Esophagus squamous epithelium (tissue), 5 donors: ENCODE measurements at places on chromosomes 5 and 9. TPM values are rescaled to one million over a fixed set of nuclear protein-coding genes. Genes with fewer than 3 reads are reported as not detected.

CDH12 gene
- not detected for total RNA-seq

CYLC2 gene
- total RNA-seq: not detected

SLC28A3 gene
- 2.3 TPM for total RNA-seq

- no peak overlapping the region for H3K4me3 ChIP-seq
- H3K27ac ChIP-seq: no peak overlapping the region
- H3K27me3 ChIP-seq: no peaks in the 10 kb centered on the region
- H3K4me1 ChIP-seq: no peaks in the 10 kb centered on the region
- no peak for DNase-seq
These were observed 903.8 kb downstream of the EFNA5 start for GRCh38 chr5:106766916-106767315.

DNA sequence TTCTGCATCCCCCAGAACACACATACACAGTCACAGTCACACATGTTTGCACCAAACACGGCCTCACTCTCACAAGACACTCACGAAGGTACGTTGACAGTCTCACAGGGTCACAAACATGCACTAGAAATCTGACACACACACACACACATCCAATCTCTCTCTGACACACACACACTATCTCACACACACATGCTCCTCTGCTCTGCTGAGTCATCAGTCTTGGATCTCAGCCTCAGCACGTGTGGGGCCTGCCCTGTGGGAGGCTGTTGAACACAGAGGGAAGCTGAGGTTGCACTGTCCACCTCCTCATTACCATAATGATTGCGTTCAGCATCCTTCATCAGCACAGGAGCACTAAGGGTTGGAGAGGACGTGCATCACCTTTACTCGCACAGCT is 188.8 kb downstream of the MTRR start:
- H3K27ac ChIP-seq: no peak overlapping the region
- DNase-seq: no peak
- H3K27me3 ChIP-seq: no peaks in the 10 kb centered on the region
- no peak overlapping the region for H3K4me3 ChIP-seq
- no peaks in the 10 kb centered on the region for H3K36me3 ChIP-seq

DNA sequence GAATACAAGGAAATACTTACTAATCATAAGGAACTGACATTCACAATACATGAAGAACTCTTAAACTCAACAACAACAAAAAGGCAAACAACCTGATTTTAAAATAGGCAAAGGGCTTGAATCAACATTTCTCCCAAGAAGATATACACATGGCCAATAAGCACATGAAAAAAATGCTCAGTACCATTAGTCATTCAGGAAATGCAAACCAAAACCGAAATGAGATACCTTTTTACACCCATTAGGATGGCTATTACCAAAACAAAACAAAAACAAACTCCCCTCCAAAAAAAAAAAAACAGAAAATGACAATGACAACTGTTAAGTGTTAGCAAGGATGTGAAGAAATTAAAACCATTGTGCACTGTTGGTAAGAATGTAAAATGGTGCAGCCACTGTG is 104.1 kb upstream of the ZNF462 start:
- DNase-seq: no peak
- no peaks in the 10 kb centered on the region for H3K4me1 ChIP-seq
- no peaks in the 10 kb centered on the region for H3K36me3 ChIP-seq
- no peak overlapping the region for H3K27ac ChIP-seq
- no peaks in the 10 kb centered on the region for H3K27me3 ChIP-seq

- DNase-seq: no peak
- H3K27ac ChIP-seq: no peak overlapping the region
- peaks cover 18% of the 10 kb centered on the region for H3K27me3 ChIP-seq
- H3K4me1 ChIP-seq: no peaks in the 10 kb centered on the region
- no peaks in the 10 kb centered on the region for H3K36me3 ChIP-seq
These were observed 468.8 kb upstream of the DMAC1 start for GRCh38 chr9:8268216-8268878.

- no peak overlapping the region for H3K4me3 ChIP-seq
- no peaks in the 10 kb centered on the region for H3K4me1 ChIP-seq
- no peaks in the 10 kb centered on the region for H3K27me3 ChIP-seq
- no peak overlapping the region for H3K27ac ChIP-seq
These were observed 15.5 kb upstream of the LOX start for GRCh38 chr5:122093415-122094180.

- no peaks in the 10 kb centered on the region for H3K27me3 ChIP-seq
- H3K36me3 ChIP-seq: no peaks in the 10 kb centered on the region
These were observed 206.4 kb downstream of the C9orf50 start for GRCh38 chr9:129414377-129414992.

GRCh38 chr5:145068721-145069120 is 766.4 kb downstream of the PRELID2 start:
- H3K27me3 ChIP-seq: no peaks in the 10 kb centered on the region
- H3K36me3 ChIP-seq: no peaks in the 10 kb centered on the region
- no peak overlapping the region for H3K27ac ChIP-seq
- no peak overlapping the region for H3K4me3 ChIP-seq
- no peak for DNase-seq

GRCh38 chr9:133058071-133058470 is 3.7 kb upstream of the CEL start:
- peak overlapping the region; percentile 85 for H3K27ac ChIP-seq
- no peak for DNase-seq
- peaks cover 56% of the 10 kb centered on the region for H3K36me3 ChIP-seq
- H3K27me3 ChIP-seq: no peaks in the 10 kb centered on the region
- no peak overlapping the region for H3K4me3 ChIP-seq

GFRA3 gene
- not detected for total RNA-seq

TMEM232 gene
- 3.1 TPM for total RNA-seq

- H3K36me3 ChIP-seq: no peaks in the 10 kb centered on the region
- peaks cover 18% of the 10 kb centered on the region for H3K4me1 ChIP-seq
- DNase-seq: no peak
- H3K27me3 ChIP-seq: no peaks in the 10 kb centered on the region
- H3K4me3 ChIP-seq: peak overlapping the region; percentile 11
These were observed 103.6 kb upstream of the CHD1 start for GRCh38 chr5:99032234-99033013.

DNA sequence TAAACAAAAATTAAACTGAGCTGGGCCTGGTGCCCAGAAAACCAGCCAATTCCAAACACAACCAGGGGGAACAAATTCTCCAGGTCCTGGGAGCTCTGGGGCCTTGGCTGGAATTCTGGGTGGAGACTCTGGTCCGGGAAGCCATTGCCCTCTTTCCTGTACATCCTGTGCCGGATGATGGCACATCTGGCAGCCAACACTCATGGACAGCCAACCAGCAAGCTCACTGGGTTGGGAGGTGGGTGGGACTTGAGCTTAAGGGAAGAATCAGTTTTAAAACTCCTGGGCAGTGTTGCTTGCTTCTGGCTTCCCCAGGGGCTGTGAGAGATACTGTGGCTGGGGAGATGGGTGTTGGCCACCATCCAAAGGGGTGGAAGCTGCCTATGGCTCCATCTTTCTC is 56.1 kb downstream of the PCDH1 start:
- no peaks in the 10 kb centered on the region for H3K4me1 ChIP-seq
- no peaks in the 10 kb centered on the region for H3K27me3 ChIP-seq
- H3K4me3 ChIP-seq: no peak overlapping the region
- peak overlapping the region; percentile 27 for H3K27ac ChIP-seq

DNA sequence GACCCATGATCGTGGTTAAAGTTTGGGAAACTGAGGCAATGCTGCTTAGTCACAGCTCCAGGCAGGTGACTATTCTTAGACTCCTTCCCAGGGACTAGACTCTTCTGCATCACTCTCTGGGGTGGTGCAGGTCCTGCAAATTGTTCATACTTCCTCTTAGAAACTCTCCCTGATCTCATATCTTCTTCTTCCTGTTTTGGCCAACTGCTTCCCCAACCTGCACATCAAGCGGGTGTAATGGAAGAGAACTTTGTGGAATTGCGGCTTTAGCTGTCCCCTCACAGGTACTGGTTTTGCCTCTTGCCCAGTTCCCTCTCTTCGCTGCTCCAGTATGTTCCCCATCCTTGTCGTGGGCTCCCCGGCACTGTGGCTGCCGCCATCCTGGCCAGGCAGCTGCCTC is 111.5 kb upstream of the CTSL start:
- no peak overlapping the region for H3K4me3 ChIP-seq
- H3K27me3 ChIP-seq: no peaks in the 10 kb centered on the region
- peak overlapping the region; percentile 16 for H3K27ac ChIP-seq
- no peak for DNase-seq
- no peaks in the 10 kb centered on the region for H3K36me3 ChIP-seq
